ENCODE measurements at places on chromosomes 3 and 15.

GRCh38 chr3:52394751-52395502 is 50.0 kb downstream of the SEMA3G start:
- peak; percentile 45 for DNase-seq

DNA sequence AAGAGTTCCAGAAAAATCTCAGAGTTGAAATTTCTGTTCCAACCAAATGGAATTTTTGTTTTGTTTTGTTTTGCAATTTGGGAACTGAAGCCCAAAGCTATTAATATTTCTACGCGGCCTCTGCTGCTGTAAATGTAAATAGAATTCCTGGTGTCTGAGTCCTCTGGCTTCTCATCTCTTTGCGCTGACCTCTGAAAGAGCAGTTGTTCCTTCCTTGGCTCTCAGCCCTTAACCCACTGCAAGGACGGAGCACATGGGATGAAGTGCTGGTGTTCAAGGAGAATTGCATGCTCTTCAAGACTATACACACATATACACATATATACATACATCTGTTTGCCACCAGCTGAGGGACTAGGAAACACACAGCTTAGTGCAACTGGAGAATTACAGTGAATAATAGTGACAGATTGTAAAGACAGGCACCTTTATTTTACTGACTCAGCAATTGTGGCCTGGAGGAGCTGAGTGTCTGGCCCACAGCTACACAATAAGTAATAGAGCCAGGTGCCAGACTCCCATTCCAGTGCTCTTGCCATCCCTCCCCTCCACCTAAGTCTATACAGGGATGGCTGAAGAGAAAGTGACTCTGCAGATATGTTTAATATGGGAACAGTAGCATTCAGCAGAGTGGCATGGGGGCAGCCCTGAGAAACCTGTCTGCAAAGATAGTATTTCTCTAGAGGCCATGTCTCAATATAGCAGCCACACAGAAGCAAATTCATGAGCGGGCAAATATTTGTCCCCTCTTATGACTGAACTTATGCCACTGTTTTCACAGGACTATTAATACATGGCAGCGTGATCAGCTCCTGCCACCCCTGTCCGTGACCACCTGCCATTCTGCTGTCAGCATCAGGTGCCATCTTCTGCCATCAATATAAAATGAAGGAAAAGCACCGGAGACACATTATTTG is 42.3 kb downstream of the NEK10 start:
- no peak for DNase-seq

- DNase-seq = no peak
Observed at GRCh38 chr3:113758389-113759024, 11.7 kb downstream of the ATP6V1A start.

- no peak for DNase-seq
Observed at GRCh38 chr3:111976254-111976653, 2.6 kb upstream of the ABHD10 start.

DNA sequence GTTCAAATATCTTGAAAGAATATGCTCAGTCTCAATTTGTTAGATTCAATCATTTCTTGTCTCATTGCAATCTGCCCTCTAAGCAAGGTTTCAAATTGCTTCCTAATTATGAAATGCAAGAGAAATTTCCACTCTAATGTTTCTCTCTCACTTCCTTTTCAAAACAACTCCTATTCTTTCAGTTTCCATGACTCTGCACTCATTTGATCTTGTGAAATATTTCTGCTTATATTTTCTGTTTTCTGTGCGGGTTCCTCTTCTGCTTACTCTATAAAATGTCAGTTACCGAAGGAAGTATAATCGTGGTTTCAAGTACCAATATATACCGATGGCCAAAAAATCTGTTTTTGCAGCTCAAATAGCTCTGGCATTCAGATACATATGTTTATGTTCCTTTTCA is 521.9 kb upstream of the NAALADL2 start:
- DNase-seq = no peak

- DNase-seq = no peak
Observed at GRCh38 chr15:68770216-68770615, 50.5 kb downstream of the ANP32A start.

- DNase-seq = no peak
Observed at GRCh38 chr3:2211568-2211967, 112.9 kb downstream of the CNTN4 start.

- no peak for DNase-seq
Observed at GRCh38 chr15:52252781-52253180, 42.8 kb downstream of the MYO5C start.

DNA sequence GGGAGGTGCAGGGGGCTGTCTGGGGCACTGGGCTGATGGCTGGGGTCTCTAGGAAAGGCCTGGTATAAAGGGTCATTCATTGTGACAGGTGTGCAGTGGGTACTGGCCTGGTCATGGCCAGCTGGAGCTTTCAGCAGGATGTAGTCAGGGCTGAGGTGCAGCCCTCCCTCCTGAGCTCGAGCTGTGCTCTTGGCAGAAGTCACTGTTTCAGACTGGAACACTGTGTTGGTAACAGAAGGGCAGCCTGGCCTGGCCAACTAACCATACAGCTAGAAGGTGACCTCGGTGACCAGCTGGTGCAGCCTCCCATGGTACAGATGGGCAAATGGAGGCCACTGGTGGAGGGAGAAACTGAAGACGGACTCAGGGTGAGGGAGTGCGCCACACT is 34.4 kb upstream of the LCTL start:
- DNase-seq = no peak

DNA sequence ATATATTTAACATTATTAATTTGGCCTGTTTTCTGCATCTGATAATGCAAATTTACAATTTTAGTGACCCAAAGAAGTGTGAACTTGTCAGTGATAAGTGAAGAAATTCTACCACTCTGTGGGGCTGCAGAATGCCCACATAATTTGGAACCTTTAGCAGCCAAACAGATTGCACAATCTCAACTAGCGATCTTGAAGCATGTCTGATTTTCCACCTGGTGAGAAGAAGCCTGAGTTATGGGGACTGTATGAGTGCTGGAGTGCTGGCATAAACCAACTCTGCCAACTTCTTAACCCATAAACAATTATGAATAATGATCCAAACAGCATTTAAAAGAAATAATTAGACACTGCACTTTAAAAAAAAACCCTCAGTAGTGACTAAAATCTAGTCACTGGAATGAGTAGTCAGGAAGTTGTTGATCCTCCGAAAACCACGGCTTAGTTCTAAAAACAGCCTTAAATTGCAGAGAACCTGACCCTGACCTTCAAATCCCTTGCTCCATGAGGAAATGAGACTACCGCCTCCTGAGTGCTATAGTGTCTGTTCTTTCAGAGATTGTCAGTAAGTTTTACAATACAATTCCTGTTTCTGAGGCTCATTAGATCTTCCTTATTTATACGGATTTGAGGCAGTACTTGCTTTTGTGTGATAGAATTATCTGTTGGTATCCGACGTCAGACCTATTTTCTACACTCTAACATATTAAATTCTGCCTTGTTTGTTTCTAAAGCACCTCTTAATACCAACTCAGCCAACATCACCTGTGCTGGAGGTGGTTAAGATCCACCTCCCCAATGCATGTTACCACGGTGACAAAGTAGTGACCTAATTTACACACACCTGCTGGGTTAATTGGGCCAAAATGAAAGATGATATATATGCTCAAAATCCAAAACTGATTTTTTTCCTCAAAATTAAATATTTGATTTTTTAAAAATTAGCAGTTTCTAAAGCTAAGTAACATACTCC is 267.7 kb downstream of the ZBTB20 start:
- no peak for DNase-seq

DNA sequence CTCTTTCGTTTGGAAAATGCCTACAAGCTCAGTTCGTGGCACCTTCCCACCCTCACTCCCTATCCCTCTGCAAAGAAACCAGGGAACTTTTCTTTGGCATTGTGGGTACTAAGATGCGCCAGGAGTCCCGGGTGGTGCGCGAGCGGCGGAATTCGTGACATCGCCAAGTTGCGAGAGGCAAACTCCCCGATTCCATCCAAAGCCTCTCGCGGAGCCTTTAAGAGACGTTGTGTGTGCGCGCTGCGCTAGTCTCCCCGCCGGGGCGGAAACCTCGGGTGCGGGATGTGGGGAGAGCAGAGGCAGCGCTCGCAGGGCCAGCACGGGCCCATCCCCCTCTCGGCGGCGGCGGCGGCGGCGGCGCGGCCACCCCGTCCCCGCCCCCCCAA is 443 bp upstream of the NR2F2 start:
- no peak for DNase-seq

DNA sequence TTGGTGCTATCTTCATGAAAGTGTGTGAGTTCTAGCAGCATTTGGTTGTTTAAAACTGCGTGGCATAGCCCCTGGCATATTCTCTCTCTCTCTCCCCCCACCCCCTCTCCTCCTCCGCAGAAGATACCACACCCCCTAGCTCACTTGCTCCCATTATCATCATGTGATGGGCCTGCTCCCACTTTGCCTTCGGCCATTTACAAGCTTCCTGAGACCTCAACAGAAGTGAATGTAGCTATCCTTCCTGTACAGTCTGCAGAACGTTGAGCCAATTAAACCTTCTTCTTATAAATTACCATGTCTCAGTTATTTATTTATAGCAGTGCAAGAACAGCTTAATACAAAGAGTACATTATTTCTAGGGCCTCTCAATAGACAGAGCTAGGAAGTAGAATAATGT is 1032.5 kb upstream of the CADM2 start:
- DNase-seq = no peak

DNA sequence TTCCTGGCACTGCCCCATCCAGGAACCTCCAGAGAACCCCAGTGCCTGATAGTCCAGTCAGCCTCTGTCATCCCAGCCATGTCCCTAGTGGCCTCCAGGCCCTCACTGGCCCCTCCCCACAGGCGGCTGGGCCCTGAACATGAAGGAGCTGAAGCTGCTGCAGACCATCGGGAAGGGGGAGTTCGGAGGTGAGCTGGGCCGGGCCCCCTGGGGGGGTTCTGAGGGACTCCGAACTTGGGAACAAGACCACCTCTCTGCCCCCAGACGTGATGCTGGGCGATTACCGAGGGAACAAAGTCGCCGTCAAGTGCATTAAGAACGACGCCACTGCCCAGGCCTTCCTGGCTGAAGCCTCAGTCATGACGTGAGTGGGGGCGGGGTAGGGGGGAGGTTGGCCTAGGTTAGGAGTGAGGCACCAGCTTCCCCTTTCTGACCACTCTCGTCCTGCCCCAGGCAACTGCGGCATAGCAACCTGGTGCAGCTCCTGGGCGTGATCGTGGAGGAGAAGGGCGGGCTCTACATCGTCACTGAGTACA is 12.0 kb upstream of the LMAN1L start:
- no peak for DNase-seq

- DNase-seq = no peak
Observed at GRCh38 chr15:83105440-83105839, 2.0 kb upstream of the TM6SF1 start.

DNA sequence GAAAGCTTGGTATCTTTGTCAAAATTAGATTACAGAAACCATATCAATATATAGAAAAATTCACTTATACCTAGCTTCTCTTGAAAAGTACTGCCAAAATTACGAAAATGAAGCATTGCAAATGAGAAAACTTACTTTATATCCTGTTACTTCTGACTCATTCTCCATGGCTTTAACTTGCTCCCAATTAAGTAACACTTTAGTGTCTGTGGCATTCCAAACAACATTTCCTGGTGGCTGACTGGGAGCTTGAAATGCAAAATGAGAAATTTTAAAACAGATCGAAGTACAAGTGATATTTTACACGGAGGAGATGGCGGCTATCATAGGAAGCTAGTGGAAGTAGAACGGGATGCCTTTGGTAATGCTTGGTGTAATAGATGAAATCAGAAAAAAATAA is 347.3 kb downstream of the CNTN3 start:
- DNase-seq = no peak
